Germinal center (tissue), 1 donor: ENCODE measurements at places on chromosomes 4 and X.

DNA sequence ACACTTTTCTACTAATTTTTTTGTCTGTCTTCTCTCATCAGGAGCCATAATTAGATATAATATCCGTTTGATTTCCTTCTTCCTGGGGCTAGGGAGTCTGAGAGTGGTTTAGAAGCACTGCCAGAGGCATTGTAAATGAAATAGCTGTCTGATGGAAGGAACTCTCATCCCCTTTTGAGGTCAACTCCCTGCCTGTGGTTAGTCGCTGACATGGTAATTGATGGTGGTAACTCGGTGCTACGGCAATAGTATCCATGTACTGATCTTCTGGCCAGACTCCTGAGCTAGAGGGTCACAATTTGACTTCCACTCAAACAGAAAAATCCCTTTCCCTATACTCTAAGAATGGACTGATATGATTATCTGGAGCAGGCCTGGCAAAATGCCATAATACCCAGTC, 108.1 kb upstream of the TRPC5 start:
- DNase-seq = no peak

DNA sequence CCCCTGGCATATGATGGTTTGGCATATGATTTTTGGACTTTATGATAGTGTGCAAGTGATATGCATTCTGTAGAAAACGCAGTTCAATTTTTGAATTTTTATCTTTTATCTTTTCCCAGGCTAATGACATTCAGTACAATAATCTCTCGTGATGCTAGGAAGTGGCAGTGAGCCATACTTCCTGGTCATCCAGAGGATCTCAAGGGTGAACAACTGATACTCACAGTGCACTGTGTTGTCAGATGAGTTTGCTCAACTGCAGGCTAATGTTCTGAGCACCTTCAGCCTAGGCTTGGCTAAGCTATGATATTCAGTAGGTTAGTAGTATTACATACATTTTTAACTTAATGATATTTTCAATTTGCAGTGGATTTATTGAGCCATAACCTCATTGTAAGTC, 405.3 kb downstream of the PCDH7 start:
- DNase-seq = no peak

GRCh38 chr4:177761692-177762091, 319.5 kb upstream of the AGA start:
- no peak for DNase-seq

- no peak for DNase-seq
Measured at GRCh38 chrX:12885508-12885907, 18.6 kb downstream of the TLR7 start.

- no peak for DNase-seq
Measured at GRCh38 chrX:1612641-1613286, 2.1 kb upstream of the ASMT start.

GRCh38 chrX:25006586-25007058, 9.1 kb downstream of the ARX start:
- DNase-seq = no peak

DNA sequence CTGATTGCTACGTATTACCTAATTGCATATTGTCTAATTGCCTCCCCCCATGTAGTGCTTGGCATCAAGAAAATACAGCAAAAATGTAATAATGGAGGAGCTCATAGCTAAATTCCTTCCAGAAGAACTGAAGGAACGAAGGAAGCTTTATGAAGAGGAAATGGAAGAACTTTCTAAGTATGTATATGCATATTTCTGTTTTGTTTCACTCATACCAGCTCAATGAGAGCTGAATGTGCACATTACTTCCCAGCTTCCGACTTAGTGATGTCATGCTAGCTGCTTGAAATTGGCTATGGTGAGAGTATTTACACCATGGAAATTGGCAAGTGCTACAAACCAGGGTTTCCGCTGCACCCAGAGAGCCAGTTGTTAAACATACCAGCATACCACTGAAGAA, 34.7 kb downstream of the LONRF3 start:
- DNase-seq = no peak

DNA sequence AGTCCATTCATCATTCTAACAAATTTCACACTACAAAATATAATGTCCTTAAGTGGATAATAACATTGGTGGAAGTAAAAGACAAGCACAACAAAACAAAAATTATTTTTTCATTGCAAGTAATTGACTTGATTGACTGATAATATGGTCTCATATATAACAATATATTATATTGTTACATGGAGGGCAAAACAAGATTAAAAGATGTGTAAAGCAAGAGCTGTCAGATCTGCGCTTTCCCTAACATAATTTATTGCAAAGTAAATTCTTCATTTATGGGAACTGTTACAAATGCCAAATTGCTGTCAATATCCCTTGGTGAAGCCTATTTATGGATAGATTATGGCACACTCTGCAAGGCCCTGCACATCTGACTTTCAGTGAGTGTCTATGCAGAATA, 233.6 kb downstream of the PCDH7 start:
- no peak for DNase-seq

- DNase-seq = no peak
Measured at GRCh38 chrX:72125331-72126047, 6.2 kb downstream of the RTL5 start.

GRCh38 chrX:153310901-153311300, 10.7 kb downstream of the PNMA6F start:
- DNase-seq = no peak

DNA sequence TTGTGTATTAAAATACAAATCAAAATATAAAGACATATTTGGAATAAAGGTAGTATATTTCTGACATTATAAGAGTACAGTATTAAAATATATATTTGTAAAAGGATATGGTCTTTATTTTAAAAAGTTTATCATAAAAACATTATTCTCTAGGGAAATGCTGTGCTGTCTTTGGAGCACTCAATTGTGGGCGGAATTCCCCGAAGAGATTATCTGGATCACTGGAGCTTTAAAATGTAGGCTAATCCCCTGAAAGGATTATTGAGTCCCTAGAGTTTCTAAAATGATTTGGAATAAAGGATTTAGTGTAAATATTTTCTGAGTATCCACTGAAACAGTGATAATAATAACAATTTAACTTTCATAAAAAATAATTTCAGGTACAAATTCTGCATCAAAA, 1239.4 kb downstream of the TECRL start:
- no peak for DNase-seq

- no peak for DNase-seq
Measured at GRCh38 chr4:112526061-112526460, 10.1 kb upstream of the NEUROG2 start.

GRCh38 chr4:98605216-98605615, 53.2 kb downstream of the TSPAN5 start:
- DNase-seq = no peak

DNA sequence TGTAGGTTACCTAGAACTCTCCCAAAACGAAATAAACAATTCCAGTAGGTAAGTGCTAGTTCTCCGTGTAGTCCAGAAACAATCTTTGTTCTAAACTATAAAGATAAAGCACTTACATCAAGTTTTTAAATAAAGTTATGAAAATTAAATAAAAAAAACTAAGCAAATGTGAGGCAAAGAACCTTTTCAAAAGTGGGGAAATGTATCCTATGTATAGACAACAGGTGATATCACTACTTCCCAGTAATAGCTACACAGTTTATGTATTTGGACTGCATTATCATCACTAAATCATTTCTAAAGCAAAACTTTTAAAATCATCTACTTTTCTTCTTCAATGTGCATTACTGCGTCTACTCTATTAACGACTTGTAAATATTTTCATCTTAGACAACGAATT, 2.0 kb downstream of the YTHDC1 start:
- DNase-seq = no peak

DNA sequence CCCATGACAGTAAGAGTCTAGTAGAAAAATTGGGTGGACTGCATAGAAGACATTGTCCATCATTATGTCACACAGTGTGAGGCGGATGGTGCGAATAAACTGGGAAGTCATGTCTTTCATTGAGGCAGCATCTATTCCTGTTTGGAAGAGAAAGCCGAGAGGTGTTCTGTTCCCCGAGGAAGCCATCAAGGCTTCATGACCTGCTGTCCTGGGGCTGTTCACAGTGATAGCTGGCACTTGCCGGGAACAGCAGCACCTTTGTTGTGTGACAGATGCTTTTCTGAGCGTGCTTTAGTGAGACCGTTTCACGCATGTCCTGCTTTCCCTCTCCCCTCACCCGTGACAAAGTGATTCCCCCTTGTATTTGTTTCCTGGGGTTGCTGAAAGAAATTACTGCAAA, 20.3 kb downstream of the RGS12 start:
- DNase-seq = no peak

GRCh38 chrX:105870445-105870844, 48.1 kb downstream of the NRK start:
- DNase-seq = no peak

- DNase-seq = no peak
Measured at GRCh38 chr4:82611982-82612381, 50.2 kb upstream of the TMEM150C start.

- no peak for DNase-seq
Measured at GRCh38 chr4:87069037-87069742, 134.4 kb downstream of the AFF1 start.

DNA sequence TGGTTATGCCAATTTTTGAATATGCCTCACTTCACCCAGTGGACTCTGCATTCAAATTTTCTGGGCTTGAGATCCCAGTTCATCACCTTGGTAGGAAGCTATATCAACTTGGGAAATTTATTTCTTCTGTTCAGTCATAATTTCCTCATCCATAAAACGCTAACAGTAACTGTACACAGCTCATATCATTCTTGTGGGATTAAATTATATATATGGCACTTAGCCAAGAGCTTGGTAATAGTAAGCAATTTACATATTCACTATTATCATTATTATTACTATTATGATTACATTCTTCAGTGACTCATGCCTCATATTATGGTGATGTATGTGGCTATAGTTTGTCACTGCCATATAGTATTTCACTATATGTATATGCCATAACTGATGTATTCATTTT, 177.6 kb downstream of the CPE start:
- DNase-seq = no peak

- DNase-seq = peak; percentile 20
Measured at GRCh38 chr4:144787365-144788258, 141.7 kb downstream of the HHIP start.

DNA sequence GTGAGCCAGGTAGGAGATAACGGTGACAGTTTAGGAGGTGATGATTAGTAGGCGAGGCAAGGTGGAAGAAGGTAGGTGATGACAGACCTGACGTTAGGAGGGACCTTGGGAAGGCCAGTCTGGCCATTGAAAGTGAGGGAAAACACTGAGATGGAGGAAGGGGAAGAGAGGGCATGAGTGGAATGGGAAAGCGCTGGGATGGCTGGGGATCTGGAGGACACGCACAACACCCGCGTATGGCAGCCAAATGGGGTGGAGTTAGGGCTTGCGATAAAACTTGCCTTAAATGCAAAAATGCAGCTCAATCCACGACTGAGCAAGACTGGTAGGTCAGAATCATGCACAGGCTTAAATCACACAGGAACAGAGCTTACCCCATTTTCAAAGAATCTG, 605 bp upstream of the CDKL2 start:
- DNase-seq = no peak
